ENCODE measurements at places on chromosomes 4 and X.

GRCh38 chrX:141958675-141959074 is 55.0 kb downstream of the MAGEC1 start:
- DNase-seq: no peak

GRCh38 chrX:68834371-68835103 is 5.7 kb downstream of the EFNB1 start:
- no peak for DNase-seq

GRCh38 chr4:48360285-48361011 is 19.1 kb downstream of the SLAIN2 start:
- no peak for DNase-seq

DNA sequence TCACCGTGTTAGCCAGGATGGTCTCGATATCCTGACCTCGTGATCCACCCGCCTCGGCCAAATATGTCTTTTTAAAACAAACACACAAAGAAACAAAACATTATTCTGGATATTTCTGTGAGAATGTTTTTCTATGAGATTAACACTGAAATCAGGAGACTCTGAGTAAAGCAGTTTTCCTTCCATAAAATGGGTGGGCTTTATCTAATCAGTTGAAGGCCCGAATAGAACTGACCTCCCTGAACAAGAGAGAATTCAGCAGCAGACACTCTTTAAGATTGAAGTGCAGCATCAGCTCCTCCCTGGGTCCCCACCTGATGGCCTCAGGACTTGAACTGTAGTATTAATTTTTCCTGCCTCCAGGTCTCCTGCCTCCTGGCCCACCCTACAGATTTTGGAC is 22.4 kb upstream of the SOD3 start:
- DNase-seq: no peak

- DNase-seq: no peak
These were observed 46.9 kb downstream of the ANTXR2 start for GRCh38 chr4:80026100-80026499.

DNA sequence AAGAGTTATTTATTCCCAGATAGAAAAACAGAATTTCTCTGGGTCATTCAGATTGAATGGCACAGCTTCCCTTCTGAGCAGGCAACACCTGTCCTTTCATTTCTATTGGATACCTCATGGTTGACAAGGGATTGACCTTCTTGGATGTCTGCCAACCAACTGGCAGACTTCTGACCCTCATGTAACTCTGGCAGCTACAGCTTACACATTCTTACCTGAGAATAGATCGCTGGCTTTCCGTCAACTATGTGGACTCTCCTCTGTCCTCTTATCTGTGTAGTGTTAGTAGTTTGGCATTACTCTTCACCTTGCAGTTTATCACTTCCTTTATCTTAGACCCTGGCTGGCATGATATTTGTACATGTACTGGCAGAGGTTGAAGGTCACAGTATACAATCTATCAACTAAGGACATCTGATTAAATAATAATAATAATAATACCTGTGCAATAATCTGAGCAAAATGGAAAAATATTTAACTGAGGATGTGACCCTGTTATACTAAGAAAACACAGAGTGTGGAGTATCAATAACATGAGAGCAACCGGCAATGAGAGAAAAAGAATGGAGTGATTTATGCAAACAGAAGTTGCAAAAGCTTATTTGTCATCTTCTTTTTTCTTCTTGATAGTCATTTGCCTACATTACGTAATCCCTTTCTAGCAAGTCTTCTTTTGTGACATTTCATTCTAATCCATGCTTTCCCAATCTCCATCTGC is 1118.2 kb downstream of the ARAP2 start:
- DNase-seq: no peak

- no peak for DNase-seq
These were observed 60.9 kb downstream of the ARHGEF38 start for GRCh38 chr4:105613306-105613705.

- no peak for DNase-seq
These were observed 134.5 kb upstream of the NLGN4X start for GRCh38 chrX:6363188-6363587.

DNA sequence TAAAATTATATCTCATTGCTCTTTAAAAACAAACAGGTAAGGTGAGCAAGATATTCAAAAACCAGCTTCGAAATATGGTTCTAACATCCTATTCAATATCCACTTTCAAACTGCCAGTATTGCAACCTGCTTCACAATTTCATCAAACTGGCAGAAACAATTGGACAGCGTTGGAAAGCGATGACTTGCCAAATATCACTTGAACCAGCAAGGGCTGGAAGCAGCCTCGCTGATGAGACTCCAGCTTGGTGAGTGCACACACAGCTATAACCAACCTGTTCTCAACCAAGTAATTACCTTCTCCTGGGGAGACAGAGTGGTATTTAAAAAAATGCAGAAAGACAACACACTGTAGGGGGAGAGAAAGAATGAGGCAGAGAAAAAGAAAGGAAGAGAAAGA is 155.8 kb upstream of the RAI2 start:
- no peak for DNase-seq

GRCh38 chr4:88147799-88148217 is 10.6 kb downstream of the ABCG2 start:
- DNase-seq: no peak

GRCh38 chr4:20408611-20409010 is 156.9 kb downstream of the SLIT2 start:
- no peak for DNase-seq

DNA sequence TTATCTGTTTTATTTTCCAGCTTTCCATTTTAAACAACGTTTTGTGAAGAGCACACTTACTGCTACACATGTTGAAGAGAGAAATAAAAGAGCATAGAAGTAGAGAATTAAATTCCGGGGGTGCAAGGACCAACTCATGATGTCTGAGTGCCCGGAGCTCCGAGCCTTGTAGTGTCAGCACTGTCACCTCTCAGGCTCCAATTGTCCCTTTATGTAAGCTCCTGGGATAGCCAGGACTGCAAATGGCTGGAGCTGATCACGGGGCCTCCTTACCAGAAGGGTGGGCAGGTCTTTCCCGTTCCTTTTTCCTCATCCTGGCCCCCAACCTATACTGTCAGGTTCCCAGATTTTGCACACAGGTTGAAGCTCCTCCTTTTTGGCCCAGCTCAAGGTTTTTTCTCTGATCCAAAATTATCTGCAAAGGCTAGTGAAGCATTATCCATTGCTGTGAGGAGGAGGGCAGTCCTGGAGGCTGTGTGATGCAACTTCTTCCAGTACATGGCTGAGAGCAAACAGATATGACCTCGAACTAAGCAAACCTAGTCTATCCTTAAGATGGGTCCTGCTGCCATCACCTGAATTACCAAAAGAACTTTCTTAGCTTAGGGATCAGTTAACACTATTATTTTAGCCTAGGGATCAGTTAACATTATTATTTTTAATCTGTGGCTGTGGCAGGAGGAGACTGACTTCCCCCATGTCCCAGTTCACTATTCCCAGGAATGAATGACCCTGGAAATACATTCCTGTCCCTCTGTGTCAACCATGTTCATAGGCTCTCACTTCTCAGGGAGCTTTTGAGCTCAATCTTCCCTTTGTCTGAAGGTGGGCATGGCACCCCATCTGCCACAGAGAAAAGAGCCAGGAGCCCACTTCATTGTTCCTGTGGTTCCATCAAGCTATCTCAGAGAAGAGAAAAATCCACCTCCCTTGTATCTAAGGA is at the start of gene FGG:
FGG (minus strand) TSS at position 185 of the 943 bp plus-strand sequence; CDS start at position 138, 47 bp downstream.
- DNase-seq: no peak

DNA sequence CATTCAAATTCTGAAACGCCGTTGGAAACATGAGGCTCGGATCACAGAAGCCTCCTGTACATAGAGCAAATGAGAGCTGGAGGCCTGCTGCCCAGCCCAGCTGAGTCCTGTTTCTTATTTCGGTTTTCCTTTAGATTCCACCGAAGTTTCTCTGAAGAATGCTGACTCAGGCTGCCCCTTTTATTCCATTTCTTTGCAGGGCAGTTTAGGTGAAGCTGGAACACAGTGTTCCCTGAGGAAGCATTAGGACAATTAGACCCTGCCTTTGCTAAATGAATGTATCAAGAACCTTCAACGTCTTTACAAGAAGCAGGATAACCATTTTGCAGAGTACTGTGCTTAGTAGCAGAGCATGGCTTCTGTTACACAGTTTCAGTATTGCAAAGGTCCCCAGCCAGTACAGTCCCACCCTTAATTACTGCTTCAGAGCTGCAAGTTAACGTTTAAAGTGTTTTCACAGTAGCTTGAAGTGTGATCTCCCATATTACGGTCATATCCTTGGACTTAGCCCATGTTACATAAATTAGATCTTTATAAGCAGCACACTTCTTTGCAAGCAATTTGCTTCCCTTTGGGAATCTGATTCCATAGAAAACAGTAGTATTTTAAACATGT is 117.0 kb downstream of the TBL1X start:
- no peak for DNase-seq

DNA sequence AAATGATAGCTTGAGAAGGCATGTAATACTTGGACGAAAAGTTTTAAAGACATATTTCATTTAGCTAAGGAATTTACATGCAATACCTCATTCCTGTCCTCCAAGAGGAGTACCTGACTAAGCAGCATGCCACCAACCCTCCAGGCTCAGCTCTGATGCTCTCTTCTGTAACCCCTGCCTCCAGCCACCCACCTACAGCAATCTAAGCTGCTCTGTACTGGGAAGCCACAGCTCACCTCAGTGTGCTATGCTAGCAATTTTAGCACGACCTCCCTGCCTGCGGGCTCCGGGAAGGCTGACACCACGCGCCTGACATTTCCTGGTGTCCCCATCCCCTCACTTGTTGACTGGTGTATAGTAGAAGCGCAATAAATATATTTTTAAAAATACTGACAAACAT is 23.2 kb upstream of the GPM6B start:
- no peak for DNase-seq

DNA sequence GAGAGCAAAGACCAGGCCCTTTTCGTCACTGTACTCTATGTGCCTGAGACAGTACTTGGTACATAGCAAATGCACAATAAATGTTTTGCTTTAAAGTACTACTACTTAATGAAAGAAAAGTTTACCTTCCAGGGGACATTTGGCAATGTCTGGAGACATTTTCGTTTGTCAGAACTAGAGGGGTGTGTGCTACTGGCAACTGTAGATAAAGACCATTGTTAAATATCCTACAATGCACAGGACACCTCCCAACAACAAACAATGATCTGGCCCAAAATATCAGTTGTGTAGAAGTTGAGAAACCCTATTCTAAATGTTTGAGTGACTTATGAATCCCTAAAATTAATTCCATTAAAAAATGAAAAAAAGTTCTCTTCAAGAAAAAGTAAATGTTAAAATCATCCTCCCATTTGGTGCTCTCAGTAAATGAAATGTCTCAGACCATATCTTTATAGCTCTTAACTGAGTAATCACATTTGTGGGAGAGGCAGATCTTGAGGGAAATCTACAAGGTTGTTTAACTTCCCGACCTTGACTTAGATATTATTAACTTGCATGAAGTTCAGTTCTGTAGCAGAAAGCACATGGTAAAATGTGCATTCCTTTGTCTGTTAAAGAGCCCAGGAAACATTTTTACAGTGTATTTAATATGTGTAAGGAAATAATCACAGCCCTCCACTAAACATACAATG is 18.5 kb downstream of the EGFL6 start:
- no peak for DNase-seq

- DNase-seq: no peak
These were observed 106.2 kb downstream of the SMIM20 start for GRCh38 chr4:26020083-26020668.

GRCh38 chr4:67765401-67765800 is 11.2 kb upstream of the GNRHR start:
- no peak for DNase-seq

DNA sequence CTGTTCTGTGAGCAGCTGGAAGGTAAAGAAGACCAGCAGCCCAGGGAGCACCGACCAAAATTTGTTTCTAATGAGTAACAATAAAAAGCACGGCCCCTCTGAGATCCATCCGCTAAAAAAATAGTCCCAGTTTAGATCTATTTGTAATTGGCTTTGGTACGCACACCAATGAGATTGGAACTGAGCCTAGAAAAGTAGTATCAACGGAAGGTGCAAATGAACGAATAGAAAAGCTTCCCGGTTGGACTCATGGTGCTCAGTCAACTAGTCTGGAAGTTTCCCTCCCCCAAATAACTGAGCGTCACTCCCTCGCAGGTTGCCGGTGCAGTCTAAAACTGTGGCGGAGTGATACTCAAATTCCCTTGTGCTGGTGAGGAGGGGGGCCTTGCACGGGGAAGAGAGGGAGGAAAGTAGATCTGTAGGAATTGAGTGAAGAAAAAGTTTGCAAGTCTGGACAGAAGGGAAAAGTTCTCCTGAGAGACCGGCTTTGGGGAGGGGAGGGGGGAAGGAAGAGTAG is at the start of gene COL4A5:
COL4A5 (plus strand) TSS at position 413 of the 517 bp plus-strand sequence. CDS start 288 bp downstream, outside the sequence.
- DNase-seq: no peak

- DNase-seq: no peak
These were observed 30.0 kb downstream of the ANXA3 start for GRCh38 chr4:78581618-78582017.

DNA sequence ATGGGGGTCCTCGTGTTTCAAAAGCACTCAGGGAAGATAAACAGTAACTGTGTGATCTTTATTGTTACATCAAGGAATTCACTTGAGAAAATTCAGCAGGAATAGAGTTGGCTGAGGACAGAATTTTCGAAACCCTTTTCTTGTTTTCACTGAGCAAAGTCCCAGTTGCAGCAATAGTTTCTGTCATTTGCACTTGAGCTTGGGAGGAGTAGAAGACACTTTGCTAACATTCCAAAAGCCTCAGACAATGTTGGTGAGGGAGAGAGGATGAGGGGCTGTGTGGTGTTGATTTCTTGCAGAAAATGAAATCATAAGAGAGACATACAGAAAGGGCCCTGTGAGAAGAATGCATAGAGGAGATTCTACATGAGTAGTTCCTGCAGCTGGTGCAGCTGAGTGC is 151.9 kb upstream of the DIPK2B start:
- no peak for DNase-seq

DNA sequence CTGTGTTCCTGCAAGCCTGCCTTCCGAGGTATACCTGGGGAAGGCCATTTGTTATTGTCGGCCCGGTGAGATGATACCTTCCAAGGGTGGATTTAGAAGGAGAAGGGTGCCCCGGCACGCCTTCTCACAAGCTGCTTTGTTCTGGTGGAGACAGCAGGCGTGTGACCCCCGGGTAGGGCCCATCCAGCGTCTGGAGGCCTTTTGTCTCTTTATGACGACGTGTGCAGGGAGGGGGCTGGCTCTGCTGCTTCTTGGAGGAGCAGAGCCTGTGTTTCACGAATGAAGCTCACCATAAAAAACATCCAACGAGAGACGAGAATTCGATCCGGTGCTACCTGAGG is 45.3 kb downstream of the SHOX start:
- no peak for DNase-seq

- DNase-seq: no peak
These were observed 50.7 kb downstream of the CHST7 start for GRCh38 chrX:46624090-46624786.

GRCh38 chrX:13899607-13900006 is 82.7 kb upstream of the GPM6B start:
- no peak for DNase-seq

GRCh38 chr4:149702414-149703293 is 113.0 kb downstream of the IQCM start:
- no peak for DNase-seq

- no peak for DNase-seq
These were observed 58.8 kb upstream of the LHFPL1 start for GRCh38 chrX:112738347-112739033.

GRCh38 chrX:135556055-135556454 is 35.6 kb downstream of the INTS6L start:
- DNase-seq: no peak

GRCh38 chr4:145663194-145663593 is 16.8 kb upstream of the C4orf51 start:
- DNase-seq: no peak
